ENCODE measurements at places on chromosomes 5 and 9.

GRCh38 chr5:53568871-53569270, 8.4 kb downstream of the NDUFS4 start:
- DNase-seq, result no peak

- no peak for DNase-seq
These were observed 53.3 kb upstream of the RNU6ATAC start for GRCh38 chr9:134217431-134218210.

DNA sequence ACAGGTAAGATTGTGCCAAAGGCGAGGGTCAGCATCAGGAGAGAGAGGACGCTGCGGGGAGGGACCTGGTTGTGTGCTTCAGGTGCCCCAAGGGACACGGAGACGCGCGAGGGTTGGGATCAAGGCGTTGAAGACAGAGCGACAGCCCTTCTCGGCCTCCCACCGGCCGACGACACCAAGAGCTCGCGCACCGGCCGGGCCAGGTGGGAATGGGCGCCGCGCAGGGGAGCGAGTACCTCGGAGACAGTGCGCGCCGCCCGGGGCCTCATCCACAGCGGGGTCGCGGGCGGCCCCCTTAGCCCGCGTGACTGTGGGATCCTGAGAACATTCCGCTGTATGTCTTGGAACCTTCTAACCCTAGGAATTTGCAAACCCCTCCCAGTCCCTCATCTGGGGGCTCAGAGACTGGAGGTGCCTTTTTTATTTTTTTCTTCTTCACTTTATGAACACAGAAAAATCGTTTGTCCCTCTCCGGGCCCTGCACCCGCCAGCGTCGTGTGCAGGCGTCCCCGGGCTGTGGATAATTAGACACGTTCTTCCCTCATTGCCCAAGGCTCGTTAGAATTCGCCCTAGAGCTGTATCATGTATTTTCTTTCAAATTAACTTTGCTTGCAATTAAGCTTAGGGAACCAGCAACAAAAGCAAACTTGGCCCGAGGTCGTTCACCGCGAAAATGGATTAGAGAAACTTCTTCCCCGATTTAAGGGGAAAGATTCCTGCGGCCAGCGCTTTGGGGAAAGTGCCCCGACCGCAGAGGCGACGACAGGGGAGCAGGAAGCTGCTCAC, 4.8 kb downstream of the FOXE1 start:
- DNase-seq, result no peak

- DNase-seq, result no peak
These were observed 19.3 kb downstream of the CORO2A start for GRCh38 chr9:98173181-98173580.

All from EL (cell line).